ENCODE measurements at places on chromosomes 12 and 14.

DNA sequence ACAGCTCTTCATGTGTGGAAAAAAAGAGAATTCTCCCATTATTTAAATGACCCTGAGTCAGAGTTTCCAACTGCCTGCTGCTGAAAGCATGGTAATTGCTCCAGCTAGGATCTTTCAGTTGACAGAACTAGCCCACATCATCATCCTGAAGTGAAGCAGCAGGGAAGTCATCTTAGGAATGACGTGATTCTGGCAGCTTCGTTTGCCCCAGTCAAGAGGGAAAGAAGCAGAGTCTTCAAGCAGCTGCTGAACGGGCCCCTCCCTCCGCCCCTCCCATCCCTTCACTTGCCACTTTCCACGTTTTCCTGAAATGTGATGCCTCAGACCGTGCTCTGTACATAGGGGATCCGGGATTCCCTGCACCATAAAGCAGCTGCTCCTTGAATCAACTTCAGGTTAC, 455.0 kb upstream of the TMEM132C start:
- no peak for DNase-seq

DNA sequence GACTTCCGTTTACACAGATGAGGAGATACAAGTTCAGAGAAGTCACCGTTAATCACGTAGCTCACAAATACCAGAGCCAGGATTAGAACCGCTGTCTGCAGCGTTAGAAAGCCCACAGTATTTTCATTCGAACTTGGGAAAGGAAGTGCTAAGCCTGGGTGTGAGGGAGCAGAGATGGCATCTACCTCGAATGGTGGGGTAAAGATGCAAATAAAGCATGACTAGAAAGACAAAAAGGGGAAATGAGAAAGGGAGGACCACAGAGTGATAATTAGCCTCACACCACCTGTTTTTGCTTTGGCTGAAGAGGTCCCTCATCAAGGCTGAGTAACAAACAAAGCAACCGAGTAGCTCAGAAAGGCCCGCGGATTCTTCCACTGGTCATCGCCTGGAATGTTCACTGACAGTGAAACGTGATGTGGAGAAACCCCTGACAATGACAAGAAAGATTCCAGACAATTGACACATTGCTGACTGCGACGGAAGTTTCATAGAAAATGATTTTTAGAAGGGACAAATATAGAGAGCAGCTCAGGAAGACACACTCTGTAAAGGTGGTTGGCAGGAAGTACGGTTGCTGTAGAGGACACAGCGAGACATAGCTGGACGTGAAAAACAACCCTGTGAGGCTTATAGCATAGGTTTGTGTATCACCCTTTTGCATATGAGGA, 31.5 kb upstream of the BHLHE41 start:
- no peak for DNase-seq

DNA sequence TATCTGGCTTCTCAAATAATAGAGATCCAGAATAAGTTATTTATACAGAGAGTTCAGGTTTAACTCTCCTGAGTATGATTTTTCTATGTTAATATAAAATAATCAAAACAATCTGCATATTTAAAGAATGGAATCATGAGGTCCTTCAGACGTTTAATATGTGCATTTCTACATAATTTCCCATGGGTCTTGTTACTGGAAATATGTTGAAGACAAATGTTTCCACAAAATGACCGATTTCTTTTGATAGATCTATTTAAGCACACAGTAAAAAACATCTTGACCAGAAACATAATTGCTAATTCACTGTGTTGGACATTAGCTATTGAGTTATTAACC, 381.9 kb downstream of the APAF1 start:
- DNase-seq: no peak

GRCh38 chr12:111766608-111767361, at the start of gene ALDH2:
Gene ALDH2 (plus strand): TSS chr12:111766933. CDS start chr12:111766983, 50 bp downstream.
- no peak for DNase-seq

- no peak for DNase-seq
Observed at GRCh38 chr14:90062822-90063539, 1.2 kb downstream of the KCNK13 start.

- no peak for DNase-seq
Observed at GRCh38 chr14:54804538-54805041, 98.0 kb downstream of the GCH1 start.

DNA sequence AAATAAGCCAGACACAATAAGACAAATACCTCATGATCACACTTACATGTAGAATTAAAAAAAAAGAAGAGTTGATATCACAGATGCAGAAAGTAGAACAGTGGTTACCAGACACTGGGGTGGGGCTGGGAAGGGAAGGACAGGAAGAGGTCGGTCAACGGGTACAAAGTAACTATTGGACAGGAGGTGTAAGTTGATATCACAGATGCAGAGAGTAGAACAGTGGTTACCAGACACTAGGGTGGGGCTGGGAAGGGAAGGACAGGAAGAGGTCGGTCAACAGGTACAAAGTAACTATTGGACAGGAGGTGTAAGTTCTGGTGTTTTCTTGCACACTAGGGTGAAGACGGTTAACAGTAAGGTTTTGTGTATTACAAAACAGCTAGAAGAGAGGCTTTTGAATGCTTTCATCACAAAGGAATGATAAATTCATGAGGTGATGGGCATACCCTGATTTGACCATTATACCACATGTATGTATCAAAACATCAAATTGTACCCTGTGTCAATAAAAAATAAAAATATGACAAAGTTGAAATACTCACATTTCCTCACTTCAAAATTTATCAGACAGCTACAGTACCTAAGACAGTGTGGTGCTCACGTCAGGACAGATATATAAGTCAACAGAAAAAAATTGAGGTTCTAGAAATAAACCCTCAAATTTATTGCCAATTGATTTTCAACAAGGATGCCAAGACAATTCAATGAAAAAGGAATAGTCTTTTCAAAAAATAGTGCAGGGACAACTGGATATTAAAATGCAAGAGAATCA, 32.8 kb downstream of the GALC start:
- DNase-seq: no peak

DNA sequence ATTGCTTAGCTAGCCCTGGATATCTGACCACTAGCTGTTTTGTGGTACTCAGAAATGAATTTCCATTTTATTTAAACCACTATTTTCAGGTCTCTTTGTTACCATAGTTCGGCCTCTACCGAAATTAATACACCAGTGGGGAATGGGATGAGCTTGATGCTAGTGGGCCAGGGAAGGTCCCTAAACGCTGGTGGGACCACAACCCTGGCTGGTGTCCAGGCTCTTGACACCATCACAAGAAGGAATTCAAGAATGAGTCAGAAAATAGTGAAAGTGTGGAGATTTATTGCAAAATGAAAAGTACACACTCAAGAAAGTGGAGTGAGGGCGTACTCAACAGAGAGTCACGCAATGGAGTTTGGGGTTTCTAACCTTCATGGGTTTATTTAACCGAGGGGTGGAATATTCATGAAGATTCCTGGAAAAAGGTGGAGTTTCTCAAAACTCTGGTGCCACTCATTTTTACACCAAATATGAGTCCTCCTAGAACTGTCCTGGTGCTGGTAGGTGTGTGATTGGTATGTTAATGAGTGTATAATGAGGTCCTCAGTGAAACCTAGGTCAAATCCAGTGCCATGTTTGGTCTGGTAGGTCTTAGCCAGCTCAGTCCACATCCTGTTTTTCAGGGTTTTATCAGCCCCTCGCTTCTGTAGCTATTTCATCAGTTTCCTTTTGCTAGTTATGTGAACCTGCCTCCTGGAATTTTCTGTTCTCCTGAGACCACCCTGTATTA, 38.9 kb upstream of the LRP6 start:
- no peak for DNase-seq

DNA sequence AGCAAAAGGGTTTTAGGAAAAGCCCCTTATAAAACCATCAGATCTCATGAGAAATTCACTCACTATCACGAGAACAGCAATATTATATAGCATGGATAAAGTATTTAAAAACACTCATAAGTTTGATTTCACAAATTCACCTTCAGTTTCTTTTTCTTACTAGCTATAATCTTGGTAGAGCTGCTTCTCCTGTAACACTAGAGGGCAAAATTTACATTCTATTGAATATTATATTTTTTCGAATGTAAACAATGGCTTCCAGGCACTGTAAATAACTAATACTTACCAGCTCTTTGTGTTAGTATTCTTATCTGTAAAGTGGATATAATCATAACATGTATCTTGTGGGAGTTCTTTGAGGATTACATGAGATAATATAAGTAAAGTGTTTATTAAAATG, 259.6 kb downstream of the CCER1 start:
- DNase-seq: no peak

GRCh38 chr14:91801358-91801757, 66.0 kb downstream of the TC2N start:
- DNase-seq: no peak

DNA sequence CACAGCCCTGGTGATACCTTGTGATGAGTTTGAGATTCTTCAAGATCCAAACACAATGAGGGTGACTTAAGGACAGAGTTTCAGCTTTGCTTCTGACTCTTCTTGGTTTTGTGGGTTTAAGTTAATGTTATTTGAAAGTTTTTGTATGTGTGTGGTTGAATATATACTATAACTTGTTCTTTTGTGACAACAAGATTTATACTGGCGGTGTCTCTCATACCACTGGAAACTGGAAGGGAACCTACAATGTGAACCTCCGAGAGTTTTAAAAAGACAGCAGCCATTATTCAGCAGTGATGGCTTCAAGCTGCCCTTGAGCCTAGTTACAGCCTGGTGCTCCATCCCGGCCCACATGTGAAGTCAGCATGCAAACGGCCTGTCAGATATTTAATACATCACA, 87.9 kb upstream of the IGF1 start:
- no peak for DNase-seq

- DNase-seq: no peak
Observed at GRCh38 chr12:53254816-53255545, 13.1 kb upstream of the ESPL1 start.

DNA sequence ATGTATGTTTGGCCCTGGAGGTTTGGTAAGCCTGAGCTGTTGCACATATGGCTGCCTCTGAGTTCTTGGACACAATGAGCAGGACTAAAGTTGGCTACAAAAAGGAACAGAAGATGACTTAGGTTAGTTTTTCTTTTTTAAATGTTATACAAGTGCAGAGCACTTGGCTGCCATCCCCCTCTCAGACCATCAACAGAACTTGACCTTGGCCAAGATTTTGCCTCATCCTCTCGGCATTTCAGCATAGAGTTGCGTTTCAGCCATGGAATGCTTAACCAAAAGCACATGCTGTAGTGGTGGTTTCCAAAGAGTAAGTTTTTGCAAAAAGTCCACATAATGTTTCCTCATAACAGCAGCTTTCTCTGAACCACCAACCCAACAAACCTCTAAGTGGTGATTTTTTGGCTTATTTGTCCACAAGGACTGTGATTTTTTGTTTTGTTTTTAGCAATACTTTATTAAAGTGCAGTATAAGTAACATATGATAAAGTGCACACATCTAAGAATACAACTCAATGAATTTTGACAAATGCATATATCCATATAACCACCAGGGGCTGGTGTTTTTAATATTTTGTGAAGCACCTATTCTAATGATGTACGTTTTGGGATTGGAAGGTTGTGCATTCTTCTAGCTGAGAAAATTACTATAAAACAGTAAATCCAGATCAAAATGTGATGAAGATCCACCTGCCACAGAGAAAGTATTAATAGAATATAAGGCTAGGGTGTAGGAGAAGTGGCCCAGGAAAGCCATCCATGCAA, 12.1 kb upstream of the GALNT16 start:
- no peak for DNase-seq

DNA sequence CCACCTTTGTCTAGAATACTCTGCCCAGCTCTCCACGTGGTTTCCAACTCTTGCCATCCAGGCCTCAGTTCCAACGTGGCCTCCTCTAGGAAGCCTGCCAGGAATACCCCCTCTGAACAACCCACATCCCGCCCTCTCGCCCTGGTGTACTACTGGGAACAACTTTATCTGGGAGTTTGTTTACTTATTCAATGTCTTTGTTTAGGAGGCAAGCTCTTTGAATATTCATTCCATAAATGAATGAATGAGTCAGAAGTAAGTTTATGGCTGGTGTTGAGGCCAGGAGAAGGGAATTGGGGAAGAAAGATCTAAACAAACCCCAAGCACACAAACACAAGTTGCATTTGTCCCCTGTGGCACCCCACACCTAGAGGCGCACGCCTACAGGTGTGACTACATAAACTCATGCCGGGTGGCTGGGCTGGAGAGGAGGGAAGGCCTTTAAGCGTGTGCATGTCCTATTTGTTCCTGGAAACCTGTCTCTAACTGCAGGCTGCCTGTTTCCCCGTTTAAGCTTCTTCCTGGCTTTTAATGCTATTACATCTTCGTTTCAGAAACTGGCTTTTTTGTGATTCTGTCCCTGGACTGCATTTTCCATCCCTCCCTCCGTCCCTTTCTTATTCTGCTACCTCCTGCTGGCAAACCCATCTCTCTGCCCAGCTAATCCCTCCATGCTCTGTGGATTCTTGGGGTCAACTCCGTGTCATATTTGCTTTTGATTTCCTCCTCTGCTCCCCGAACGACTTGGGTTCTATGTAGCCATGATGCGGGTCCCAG, 57.9 kb downstream of the FZD10 start:
- no peak for DNase-seq

- no peak for DNase-seq
Observed at GRCh38 chr14:39768589-39768988, 336.4 kb upstream of the FBXO33 start.

GRCh38 chr12:128829861-128830504, 6.2 kb upstream of the SLC15A4 start:
- DNase-seq: no peak

All from activated CD8-positive, alpha-beta memory T cell treated with anti-CD3 and anti-CD28 coated beads for 4 hours (primary cell).